Lower lobe of right lung (tissue), 2 donors: ENCODE measurements at places on chromosomes 11 and 22. TPM values are rescaled to one million over a fixed set of nuclear protein-coding genes. Genes with fewer than 3 reads are reported as not detected.

MUC5B gene
- total RNA-seq: 57.5 TPM

PYGM gene
- 2.6 TPM for total RNA-seq

SYT7 gene
- total RNA-seq: 3.8 TPM

- DNase-seq: no peak
Observed at GRCh38 chr11:47233989-47234668, 14.5 kb downstream of the ACP2 start.

DNA sequence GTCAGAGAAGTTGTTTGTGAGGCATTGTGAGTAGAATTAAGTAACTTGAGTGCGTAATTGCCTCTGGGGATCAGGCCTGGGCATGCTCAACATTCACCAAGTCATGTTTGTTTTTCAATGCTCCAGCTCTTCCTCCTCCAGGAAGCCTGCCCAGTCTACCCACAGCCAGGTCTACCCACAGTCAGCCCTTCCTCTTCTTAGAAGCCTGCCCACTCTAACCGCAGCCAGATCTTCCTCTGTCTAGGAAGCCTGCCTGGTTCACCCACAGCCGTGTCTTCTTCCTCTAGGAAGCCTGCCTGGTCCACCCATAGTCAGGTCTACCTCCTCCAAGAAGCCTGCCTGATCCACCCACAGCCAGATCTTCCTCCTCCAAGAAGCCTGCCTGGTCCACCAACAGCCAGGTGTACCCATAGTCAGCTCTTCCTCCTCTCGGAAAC, 25.0 kb downstream of the LRP5 start:
- peak; percentile 56 for DNase-seq

DNA sequence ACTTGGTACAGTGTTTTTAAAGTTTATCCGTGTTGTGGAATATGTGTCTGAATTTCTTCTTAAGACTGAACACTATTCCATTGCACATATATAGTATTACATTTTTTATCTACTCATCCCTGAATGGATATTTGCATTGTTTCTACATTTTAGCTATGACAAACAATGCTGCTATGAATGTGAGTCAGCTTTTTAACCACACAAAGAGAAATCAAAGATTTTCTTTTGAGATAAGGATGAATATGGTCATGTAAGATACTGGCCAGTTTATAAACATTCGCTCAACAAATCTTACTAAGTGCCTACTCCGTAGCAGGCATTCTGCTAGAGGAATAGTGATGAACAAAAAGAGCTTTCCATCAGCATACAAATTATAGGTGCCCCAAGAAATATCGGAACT, 16.5 kb upstream of the OR9G4 start:
- no peak for DNase-seq
